ENCODE measurements at places on chromosomes 12 and 14. TPM values are rescaled to one million over a fixed set of nuclear protein-coding genes. Genes with fewer than 3 reads are reported as not detected.

- no peak for DNase-seq
These were observed 21.7 kb downstream of the GNS start for GRCh38 chr12:64737539-64737938.

DNA sequence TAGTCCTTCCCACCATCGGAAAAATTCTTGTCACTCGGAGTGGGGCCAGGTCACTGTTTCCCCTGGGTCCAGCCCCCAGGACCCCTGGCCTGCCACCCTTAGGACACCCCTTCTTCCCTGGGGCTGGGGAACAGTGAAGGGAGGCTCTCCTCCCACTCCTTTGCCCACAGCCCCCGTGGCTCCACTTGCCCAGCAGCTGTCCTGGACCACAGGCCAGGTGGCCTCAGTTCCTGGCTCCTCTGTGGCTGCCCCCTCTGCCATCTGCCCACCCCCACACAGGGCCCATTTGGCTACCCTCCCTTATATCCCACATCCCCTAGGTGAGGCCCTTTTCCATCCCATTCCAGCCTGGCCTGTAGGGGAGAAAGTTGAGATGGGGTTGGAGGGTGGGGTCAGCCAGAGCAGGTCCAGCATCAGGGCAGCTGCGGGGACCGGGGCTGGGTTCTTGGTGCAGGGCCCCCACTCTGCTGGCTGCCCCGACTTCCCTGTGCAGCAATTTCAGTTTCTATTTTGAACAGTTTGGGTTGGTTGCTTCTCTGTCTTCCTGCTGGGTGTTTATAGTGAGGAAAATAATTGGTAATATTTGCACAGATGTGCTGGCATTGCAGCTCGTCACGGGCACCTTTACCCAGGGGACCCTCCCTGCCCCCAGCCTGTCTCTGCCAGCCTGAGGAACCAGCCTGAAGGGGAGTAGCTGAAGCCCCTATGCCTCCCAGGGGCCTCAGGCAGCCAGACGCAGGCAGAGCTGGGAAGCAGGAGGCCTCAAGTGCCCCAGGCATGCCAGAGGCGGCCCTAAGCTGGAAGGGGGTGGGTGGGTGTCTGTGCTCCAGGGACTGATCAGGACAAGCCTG is 23.4 kb downstream of the SYNDIG1L start:
- no peak for DNase-seq

- no peak for DNase-seq
These were observed 10.2 kb downstream of the VASH1 start for GRCh38 chr14:76771437-76771980.

- DNase-seq: no peak
These were observed 166.2 kb downstream of the LRRK2 start for GRCh38 chr12:40390980-40391379.

Gene RERG
- 18.6 TPM for total RNA-seq

- DNase-seq: no peak
These were observed 10.6 kb downstream of the MYO1H start for GRCh38 chr12:109358154-109358869.

- DNase-seq: no peak
These were observed 46.7 kb downstream of the SMUG1 start for GRCh38 chr12:54142114-54142475.

- DNase-seq: no peak
These were observed 265.1 kb upstream of the SFSWAP start for GRCh38 chr12:131445795-131446194.

DNA sequence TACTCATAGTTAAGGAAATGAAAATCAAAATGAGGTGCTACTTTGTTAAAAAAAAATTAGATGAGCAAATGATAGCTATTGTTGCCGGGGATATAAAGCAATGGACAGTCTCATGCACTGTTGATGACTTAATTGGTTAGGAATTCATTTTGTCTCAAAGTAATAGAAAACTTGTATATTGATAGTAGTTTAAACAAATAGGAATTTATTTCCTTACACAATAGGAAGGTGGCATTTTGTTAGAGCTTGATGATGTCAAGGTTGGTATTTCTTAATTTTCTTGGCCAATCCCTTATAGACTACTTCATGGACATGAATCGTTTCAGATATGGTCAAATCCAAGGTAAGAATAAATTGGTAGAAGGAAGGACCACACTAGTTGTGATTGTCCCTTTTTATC is 7.8 kb downstream of the PRPF39 start:
- DNase-seq: no peak

Gene MDP1
- total RNA-seq: 9.5 TPM

- DNase-seq: no peak
These were observed 7.2 kb upstream of the PIK3C2G start for GRCh38 chr12:18254081-18254480.

- DNase-seq: no peak
These were observed 30.6 kb upstream of the FICD start for GRCh38 chr12:108484431-108484830.

GRCh38 chr12:46067094-46067493 is 76.7 kb upstream of the SCAF11 start:
- DNase-seq: no peak
